ENCODE measurements at places on chromosomes 1 and 21. TPM values are rescaled to one million over a fixed set of nuclear protein-coding genes. Genes with fewer than 3 reads are reported as not detected.

The KRTAP24-1 gene
- not detected for total RNA-seq

The FCRLA gene
- total RNA-seq: not detected

The C1orf52 gene
- total RNA-seq: 21.6 TPM

The CNR2 gene
- total RNA-seq: 0.05 TPM

The ROR1 gene
- total RNA-seq: 0.05 TPM

The LDLRAD2 gene
- total RNA-seq: not detected

The FCMR gene
- total RNA-seq: 65.7 TPM

The SPRR2G gene
- total RNA-seq: not detected

The C1QTNF12 gene
- 1.5 TPM for total RNA-seq

The OR2G3 gene
- not detected for total RNA-seq

The ALG14 gene
- total RNA-seq: 2.4 TPM

The ZNF683 gene
- total RNA-seq: 0.34 TPM

The TMEM269 gene
- 0.32 TPM for total RNA-seq

The GJA4 gene
- 0.25 TPM for total RNA-seq

The DENND1B gene
- 27.9 TPM for total RNA-seq

The OLIG2 gene
- total RNA-seq: not detected

The C4BPA gene
- total RNA-seq: not detected

The C1orf226 gene
- not detected for total RNA-seq

The FAM3B gene
- not detected for total RNA-seq

The MYCL gene
- total RNA-seq: not detected

The A3GALT2 gene
- total RNA-seq: not detected

The ERICH3 gene
- not detected for total RNA-seq

The PPIAL4G gene
- 1.0 TPM for total RNA-seq
